ENCODE measurements at places on chromosomes 2 and 18.
A peak's percentile ranks its signal among the peaks of the same experiment; 100 is the strongest.

DNA sequence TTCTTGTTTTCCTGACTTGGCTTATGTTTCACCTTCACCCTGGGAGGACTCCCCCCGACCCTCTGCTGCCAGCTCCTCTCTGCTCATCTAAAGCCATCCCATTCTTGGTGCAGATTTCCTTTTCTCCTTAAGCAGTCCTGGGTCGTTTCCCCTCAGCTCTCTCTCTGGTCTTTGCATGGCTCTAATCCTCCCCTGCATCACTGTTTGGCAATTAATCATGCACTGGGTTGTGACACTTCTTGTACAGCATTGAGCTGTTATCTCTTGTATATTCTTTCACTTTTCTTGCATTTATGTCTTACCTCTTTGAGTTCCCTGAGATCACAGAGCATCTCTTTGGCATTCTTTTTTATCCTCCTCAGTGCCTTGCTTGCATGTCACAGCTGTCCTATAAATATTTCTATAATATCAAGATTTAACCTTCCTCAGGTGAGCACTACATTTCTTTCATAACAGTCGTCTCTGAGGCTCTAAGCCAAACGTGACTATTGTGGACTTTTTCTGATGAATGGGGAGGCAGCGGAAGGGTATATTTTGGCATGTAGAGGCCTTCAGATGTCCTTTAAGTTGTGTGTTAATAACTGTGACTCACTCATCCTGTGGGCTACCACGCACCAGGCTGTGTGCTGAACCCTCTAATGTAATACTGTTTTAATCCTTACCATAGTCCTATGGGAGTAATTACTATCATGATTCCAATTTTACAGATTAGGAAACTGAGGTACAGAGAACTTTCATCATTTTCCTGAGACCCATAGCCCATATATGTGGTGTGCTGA, 507.5 kb downstream of the SLC4A3 start:
- DNase-seq, result peak; percentile 14

GRCh38 chr2:36613801-36614200, 15.8 kb upstream of the FEZ2 start:
- no peak for DNase-seq

- no peak for DNase-seq
Observed at GRCh38 chr2:21131861-21132260, 8.1 kb downstream of the TDRD15 start.

DNA sequence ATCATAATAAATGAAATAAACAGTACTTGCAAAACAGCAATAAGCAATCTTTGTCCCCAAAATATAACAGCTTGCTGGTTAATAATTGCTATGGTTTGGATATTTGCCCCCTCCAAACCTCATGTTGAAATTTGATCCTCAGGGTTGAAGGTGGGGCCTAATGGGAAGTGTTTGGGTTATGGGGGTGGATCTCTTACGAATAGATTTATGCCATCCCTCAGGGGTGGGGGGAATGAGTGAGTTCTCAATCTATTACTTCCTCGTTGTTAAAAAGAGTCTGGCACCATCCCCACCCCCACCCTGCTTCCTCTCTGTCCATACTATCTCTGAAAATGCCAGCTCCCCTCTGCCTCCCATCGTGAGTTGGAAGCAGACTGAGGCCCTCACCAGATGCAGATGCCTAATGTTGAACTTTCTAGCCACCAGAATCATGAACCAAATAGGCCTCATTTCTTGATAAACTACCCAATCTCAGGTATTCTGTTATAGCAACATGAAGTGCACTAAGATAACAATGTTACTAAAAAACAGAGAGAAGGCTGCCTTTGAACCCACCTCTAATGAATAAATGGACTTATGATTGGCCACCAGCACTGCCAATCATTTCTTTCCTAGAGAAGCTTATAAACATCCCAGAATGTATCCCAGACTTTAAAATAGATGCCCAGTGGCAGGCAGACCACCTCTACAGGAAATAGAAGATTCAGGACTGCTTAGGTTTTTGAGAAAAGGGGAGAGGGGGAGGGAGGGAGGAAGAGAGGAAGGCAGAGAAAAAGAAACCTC, 90.1 kb downstream of the ALPK2 start:
- DNase-seq, result no peak

DNA sequence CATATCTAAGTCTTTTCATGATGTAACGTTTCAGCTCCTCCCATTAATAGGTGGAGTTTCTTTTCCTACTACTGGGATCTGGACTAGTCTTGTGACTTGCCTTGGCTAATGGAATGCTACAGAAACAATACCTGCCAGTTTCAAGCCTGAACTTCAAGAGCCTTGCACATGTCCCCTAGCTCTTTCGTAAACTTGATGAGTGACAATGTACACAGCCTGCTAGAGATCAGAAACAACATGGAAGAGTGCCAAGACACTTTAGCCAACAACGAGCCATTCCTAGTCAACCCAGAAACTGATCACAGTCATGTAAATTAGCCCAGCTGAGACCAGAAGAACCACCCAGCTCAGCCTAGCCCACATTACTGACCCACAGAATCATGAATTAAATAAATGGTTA, 24.8 kb upstream of the STK39 start:
- no peak for DNase-seq

DNA sequence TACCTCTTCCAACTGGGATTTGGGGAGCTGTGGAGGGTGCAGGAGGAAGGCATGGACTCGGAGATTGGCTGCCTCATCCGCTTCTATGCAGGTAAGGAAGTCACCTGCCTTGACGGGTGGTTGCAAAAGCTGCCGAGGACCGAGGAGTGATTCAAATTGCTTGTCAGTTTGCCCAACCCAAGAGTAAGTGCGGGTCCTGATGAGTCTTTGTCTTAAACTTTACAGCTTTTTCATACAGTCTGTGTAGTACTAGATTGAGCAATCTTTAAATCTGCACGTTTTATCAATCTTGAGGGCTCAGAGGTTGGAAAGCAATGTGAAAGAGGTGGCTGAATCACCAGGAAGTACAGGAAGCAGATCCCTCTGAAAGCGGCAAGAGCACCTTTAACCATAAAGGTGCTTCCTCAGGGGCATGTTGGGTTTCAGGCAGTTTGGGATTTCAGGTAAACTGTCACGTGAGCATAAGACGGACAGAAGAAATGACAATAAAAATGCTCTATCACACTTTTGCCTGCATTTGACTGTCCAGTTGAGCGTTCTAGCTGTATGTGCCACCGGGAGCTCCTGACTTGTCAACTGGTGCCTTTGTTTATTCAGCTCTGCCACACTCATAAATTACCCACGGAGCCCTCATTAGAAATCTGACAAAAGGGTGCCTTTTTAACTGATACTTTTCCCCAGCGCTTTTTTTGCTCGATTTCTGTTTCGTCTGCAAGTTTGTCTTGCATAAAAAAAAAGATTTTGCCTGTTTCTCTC, 2.0 kb downstream of the PHLPP1 start:
- DNase-seq, result peak; percentile 21

DNA sequence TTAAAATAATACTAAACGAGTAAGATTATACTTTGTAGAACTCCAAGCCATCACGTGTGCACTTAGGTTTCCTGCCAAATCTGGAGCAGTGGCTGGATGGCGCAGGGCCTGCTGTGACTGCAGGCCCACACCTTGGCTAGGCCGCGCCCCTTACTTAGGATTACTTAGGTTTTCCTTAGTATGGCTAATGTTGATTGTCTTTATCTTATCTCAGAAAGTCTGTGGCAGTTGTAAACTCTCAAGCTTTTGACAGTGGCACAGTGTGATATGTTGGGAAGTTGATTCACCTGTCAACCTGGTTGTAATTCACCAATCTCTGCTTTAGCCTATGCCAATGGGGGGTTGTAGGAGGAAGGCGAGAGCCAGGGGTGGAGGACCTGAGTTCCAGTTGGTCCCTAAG, 208.4 kb downstream of the ZNF407 start:
- DNase-seq, result peak; percentile 12
